Gastrocnemius medialis (tissue), 4 donors: ENCODE measurements at places on chromosomes 2 and 18. TPM values are rescaled to one million over a fixed set of nuclear protein-coding genes. Genes with fewer than 3 reads are reported as not detected.

The TBR1 gene
- not detected for total RNA-seq

The ATOH8 gene
- 266 TPM for total RNA-seq

- no peak overlapping the region for H3K27ac ChIP-seq
- H3K36me3 ChIP-seq, result no peaks in the 10 kb centered on the region
- no peaks in the 10 kb centered on the region for H3K27me3 ChIP-seq
Measured at GRCh38 chr18:76927223-76927725, 104.9 kb downstream of the ZNF236 start.

GRCh38 chr2:601387-601698 lies 75.9 kb downstream of the TMEM18 start:
- H3K4me3 ChIP-seq, result no peak overlapping the region
- H3K27ac ChIP-seq, result no peak overlapping the region
- H3K27me3 ChIP-seq, result no peaks in the 10 kb centered on the region
- no peaks in the 10 kb centered on the region for H3K36me3 ChIP-seq

The FHOD3 gene
- total RNA-seq, result 14.0 TPM

DNA sequence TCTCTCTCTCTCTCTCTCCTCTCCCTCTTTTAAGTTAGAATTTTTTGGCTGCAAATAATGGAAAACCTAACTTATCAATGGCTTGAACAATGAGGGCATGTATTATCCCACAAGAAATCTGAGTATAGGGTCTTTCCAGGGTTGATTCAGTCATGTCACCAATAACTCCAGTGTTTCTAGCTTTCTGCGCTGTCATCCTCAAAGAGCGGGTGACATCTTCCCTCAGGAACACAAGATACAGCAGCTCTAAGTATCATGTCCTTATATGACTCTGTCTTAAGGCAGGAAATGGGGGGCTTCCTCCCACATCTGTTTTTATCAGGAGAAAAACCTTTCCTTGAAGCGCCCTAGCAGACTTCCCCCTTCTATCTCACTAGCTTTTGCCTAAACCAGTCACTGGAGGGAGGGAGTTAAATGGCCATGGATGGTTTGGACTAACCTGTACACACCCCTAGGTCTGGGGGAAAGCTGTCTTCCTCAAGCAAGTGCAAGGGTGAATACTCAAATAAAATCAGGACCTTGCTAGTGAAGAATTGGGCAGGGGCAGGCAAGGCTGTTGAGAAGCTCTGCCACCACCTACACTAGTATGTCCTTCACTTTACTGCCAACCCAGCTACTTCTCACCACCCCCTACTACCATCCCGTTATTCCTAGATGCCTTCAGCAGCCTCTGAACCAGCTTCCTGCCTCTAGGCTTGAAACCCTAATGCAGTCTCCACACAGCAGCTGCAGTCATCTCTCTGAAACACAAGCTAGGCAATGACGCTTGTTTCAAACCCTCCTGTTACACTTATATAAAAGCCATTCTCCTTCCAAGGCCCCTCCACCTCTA lies 7.5 kb upstream of the TUBA4A start:
- no peak overlapping the region for H3K27ac ChIP-seq
- H3K27me3 ChIP-seq, result no peaks in the 10 kb centered on the region
- no peak overlapping the region for H3K4me3 ChIP-seq

The RAD51AP2 gene
- total RNA-seq, result not detected
